Non-pigmented ciliary epithelial cell (primary cell): ENCODE measurements at places on chromosomes 7 and 10.

DNA sequence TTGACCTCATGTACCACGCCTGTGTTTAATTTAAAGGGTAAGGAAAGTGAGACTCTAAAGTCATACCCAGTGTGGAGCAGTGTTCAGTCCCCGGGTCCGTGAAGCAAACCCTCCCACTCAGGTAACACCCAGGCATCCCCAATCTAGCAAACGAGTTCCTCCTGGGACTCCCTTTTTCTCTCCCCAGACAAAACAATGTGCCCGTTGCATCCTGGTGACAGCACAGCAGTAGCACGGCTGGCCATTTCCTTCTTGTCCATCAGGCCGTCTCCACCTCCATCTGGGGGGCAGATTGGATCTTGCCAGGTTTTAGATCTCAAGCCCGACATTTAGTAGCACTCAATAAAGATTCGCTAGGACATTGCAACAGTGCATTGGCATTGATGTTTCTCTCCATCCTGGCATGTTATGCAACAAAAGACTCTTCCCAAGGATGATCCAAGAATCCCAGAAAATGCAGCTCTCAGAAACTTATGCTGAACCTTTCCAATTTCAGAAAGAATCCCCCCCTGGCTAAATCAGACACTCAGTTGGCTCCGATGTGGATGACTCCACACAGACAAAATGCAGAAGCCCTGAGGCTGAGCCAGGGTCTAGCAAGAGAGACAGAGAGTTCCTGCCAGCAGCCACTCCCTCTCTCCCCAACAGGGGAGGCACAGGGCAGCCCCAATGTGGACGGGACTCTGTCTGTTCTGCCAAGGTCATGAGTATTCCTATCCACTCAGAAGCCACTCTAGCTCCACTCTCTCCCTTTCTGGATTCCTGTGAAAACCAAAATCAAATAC is 274.5 kb upstream of the MGMT start:
- DNase-seq: no peak

GRCh38 chr10:89213191-89213808 is 6.2 kb upstream of the CH25H start:
- DNase-seq: no peak

GRCh38 chr7:138919216-138919615 is 62.0 kb downstream of the KIAA1549 start:
- peak; percentile 5 for DNase-seq

DNA sequence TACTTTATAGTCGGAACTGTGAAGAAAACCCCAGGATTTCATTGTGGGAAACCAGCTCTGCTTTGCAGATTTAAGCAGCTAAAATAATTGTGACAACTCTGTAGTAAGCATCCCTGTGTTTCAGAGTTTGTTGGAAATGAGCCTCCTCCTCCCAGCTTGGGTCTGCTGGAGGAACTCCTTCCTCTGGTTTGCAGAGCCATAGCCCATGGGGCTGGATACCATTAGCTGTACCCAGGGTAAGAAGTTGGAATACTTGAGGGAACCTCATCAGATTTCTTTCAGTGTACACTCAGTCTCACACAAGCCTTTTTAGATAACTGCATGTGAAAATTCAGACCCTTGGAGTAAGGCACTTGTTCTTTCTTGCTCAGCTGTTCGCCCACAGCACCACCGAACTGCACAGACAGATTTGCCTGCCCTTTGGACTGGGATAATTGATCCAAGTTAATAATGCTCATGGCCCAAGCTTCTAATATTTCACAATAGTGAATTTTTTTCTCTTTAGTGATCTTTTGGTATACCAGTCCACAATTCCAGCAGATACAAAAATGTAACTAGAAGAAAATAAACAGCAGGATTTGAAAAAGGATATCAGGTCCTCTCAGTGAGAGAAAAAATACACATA is 467.4 kb upstream of the FZD8 start:
- DNase-seq: no peak

DNA sequence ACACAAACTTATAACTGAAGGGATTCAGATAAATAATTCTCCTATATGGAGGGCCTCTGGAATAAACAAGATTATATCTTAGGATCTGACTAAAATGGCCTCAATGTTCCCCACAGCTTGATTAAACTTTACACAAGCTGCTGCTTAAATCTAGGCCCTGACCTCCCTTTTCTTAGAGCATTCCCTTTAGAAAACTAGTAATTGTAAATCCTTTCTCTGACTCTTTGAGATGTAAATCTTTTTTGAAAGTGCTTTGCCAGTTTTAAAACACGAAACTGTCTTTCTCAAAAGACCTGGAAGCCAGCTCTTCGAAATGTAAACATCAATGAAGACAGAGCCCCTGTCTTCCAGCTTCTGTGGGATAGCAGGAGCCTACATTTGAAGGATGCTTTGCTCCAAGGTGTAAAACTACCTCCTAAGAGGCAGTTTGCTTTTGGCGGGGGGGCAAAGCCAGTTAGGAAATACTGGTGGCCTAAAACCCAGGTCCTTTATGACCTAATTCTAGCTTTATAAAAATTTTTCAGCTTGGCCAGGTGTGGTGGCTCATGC is 758.7 kb downstream of the CNTNAP2 start:
- DNase-seq: no peak

DNA sequence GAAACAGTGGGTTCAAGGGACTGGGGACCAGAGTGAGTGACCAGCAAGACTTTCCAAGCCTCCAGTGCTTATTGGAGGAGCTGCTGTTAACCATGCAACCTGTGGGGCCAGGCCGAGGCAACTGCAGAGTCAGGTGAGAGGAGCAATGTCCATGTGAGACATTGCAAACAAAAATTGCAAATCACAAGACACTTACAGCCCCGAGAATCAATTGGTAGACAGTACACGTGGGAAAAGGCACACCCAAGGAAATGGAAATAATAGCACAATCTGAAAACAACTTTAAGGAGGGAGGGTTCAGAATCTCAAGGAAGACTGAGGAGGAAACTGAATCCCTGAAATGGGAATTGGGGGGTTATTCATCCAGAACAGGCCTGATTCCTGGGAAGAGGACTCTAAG is 72.6 kb downstream of the GLRX3 start:
- no peak for DNase-seq

DNA sequence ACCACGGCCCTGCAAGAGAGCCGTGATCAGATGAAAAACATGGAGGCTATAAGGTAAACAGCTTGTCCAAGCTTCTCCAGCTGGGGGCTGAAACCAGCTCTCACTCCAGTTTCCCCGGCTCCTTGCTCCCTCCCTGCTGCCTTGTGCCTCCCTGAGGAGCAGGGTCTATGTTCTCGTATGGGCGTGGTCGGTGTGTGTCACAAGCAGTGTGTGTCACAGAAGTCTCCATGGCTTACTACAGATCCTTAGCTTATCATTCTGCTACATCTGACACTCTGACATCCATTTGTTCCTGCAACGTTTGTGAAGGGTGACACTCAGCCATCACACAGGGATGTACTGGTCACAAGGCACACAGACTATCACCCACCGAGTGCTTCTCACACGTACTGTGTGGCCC is 54.6 kb downstream of the CSGALNACT2 start:
- no peak for DNase-seq
